ENCODE measurements at places on chromosomes 7 and 10.
A peak's percentile ranks its signal among the peaks of the same experiment; 100 is the strongest.

- no peak for DNase-seq
These were observed 91.2 kb upstream of the WNT16 start for GRCh38 chr7:121237601-121238000.

DNA sequence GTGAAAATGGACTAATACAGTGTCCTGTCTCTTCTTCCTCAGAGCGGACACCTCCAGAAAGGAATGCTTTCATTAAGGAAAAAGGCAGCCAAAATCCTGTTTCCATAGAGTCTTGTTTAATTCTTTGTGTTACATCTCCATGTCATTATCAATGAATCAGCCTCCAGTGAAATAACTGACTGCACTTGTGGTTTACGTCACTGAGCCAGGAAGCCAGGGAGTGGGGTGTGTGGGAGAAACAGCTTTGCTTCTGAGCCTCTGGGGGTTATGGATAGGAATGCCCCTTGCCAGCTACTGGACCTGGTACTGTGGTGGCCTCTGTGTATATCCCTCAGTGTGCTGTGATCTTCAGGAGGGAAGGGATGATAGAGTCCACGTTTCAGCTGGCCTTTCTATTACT, 416.8 kb downstream of the GALNT17 start:
- DNase-seq: no peak

DNA sequence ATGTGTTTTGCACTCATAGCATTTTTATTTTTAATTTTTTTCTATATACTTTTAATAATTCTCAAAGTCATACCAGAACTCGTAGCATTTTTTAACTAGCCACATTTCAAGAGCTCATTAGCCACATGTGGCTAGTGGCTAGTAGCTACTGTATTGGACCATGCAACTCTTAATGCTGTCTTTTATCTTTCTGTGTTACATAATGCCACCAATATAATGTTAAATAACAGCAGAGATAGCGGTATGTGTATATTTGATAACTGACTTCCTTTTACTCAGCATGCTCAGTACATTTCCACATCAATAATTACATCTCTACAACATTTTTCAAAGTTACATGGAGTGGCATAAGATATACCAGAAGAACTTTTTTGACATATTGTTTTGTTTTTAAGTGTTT, 91.4 kb downstream of the CDK13 start:
- no peak for DNase-seq

GRCh38 chr7:103347507-103348267, at the start of gene PSMC2:
Gene PSMC2, plus strand, starts transcription at chr7:103347643. Its CDS starts 69 bp downstream, at chr7:103347712.
- peak; percentile 84 for DNase-seq

- no peak for DNase-seq
These were observed 138.7 kb downstream of the CUX1 start for GRCh38 chr7:101956130-101956529.

GRCh38 chr10:24871011-24871935, 81.1 kb downstream of the PRTFDC1 start:
- DNase-seq: no peak

DNA sequence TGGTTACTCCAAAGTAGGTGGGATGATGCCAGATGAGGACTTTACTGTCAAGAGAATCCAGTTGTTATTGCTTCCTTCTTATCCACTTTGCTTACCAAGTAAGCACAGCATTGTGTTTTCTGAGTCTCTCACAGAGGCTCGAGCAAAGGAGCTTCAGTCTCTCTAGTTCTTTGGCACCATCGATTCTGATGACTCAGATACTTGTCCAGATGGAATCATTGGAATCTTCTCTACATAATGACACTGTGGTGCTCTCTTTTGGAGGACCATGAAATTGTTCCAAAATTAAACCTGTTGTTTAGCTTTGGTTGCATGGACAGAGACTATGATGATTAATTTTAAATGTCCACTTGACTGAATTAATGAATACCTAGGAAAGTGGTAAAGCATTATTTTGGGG, 132.6 kb downstream of the NXPH1 start:
- no peak for DNase-seq

- no peak for DNase-seq
These were observed 23.5 kb downstream of the CPEB3 start for GRCh38 chr10:92267343-92267742.

- DNase-seq: no peak
These were observed 105.5 kb upstream of the CHST15 start for GRCh38 chr10:124198871-124199270.

GRCh38 chr10:26516540-26517101, 78.5 kb downstream of the APBB1IP start:
- DNase-seq: no peak

- no peak for DNase-seq
These were observed 264.3 kb downstream of the TCF7L2 start for GRCh38 chr10:113214331-113214730.

GRCh38 chr7:96778263-96778662, 68.6 kb upstream of the SEM1 start:
- no peak for DNase-seq

DNA sequence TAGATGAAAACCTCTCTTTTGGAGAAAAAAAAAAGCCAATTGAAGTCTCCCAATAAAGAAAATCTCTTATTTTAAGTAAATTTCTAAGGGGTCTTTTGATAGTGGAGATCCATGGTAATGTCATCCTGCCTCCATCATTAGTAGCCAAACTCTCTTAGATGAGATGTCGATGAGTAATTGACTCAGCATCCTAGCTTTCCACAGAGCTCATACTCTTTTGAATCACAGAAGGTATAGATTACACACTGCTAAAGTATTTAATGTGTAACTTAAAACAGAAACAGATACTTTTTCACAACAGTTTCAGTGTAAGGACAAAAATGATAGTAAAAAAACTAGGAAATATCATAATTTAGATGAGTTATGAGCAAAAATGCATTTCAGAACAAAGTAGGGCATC, 19.4 kb downstream of the MAGI2 start:
- DNase-seq: no peak

- peak; percentile 56 for DNase-seq
These were observed 117.3 kb downstream of the PRKAG2 start for GRCh38 chr7:151759591-151760042.

DNA sequence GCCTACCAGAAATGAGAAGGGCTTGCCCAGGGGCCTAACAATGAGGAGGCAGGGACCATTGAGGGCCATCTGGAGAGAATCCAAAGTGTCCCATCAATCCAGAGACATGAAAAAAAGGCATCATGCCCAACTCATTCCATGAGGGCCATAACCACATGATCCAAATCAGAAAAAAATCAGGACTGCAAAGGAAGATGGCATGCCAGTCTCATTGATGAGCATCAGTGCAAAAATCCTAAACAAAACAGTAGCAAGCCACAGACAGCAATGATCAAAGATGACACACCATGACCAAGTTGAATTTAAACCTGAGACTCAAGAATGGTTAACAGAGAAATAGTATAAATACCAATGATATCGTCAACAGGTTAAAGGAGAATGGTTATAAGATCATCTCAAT, 7.0 kb upstream of the CYP3A4 start:
- DNase-seq: no peak

GRCh38 chr10:31832261-31832660, 96.4 kb downstream of the ARHGAP12 start:
- DNase-seq: no peak

GRCh38 chr7:137371616-137372015, 28.1 kb upstream of the PTN start:
- DNase-seq: no peak

- DNase-seq: no peak
These were observed 465.5 kb downstream of the PHTF2 start for GRCh38 chr7:78264105-78264504.

DNA sequence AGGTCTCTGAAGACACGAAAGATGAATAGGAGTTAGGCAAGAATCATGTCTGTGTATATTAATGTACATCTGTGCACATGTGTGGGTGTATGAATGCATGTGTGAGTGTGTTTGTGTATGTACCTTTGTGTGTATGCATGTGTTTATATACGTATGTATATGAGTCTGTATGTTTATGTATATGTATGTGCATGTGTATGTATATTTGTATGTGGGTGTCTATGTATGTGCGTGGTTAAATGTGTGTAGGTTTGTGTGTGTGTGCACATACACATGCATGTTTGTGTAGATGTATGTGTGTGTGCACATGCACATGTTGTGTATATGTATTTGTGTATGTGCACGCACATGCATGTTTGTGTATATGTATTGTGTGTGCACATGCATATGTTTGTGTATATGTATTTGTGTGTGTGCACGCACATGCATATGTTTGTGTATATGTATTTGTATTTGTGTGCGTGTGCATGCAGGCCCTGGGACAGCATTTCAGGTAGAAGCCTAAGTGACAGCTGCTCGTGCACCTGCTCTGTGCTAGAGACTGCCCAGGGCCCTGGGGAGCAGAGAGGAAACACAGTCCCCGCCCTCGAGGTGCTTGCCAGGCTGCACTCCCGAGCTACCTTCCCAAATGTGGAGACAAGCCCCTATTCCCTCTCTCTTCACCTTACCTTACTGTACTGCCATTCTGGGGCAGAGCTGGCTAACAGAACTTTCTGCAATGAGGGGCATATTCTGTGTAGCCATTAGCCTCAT, 12.1 kb downstream of the PNLIPRP1 start:
- no peak for DNase-seq

DNA sequence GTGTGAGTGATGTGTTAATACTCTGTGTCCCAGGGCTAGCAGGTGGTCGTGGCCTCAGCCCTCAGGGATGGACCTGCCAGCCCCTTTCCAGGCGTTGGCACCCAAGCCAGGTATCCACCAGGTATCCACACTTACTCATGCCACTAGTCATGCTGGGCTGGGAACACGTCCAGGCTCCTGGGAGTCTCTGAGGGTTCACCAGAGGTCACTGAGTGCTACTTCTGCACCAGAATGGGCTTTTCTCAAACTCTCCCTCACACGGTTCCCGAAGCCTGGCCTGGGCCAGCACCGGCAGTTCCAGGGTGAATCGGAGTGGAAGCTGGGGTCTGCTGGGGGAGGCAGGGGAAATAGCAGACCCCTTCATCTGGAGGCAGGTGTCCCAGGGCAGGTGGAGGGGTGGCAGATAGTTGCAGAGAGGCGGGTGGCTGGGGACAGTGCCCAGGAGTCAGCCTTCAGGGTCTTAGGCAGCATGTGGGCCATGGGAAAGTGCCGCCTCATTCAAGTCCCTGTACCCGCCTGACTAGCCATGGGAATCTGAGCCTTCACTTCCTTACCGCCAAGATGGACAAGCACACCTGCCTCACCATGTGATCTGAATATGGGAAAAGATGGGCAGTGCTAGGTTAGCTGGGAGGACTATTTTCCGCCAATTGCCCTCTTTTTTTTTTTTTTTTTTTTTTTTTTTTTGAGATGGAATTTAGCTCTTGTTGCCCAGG, 95.5 kb upstream of the GTF2I start:
- no peak for DNase-seq

DNA sequence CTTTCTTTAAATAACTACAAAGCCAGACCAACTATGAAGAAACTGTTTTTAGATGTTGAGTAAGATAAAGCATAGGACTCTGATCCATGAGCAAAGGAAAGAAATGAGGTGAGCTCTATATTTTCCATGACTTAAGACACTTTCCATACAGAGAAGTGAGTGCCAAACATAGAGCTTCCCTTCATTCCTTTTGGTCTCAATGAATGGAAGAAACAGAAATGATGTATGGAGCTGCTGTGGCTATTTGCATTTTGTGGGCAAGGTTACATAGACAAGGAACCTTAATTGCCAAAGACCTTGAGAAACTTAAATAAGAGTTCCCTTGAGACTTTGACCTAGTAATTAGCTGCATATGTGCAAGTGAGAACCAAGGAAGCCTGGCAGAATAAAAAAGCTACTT, 1152.2 kb downstream of the XPNPEP1 start:
- DNase-seq: no peak

DNA sequence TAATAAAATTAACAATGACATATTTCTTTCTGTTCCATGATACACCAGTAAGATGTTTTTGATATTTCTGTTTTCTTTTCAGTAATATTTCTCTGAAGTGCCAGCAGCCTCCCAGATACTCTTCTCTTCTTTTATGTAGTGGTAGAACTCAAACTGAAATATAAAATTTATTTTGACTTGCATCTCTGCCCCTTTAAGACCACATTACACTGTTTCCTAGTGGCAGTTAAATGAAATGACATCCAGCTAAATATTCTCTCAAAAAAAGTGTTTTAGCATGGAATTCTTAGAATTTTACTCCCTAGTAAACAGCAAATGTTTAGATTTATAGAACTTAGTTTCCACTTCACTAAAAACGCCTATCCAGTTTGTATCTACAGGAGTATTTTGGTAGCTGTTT, 237.2 kb upstream of the MTPN start:
- no peak for DNase-seq

DNA sequence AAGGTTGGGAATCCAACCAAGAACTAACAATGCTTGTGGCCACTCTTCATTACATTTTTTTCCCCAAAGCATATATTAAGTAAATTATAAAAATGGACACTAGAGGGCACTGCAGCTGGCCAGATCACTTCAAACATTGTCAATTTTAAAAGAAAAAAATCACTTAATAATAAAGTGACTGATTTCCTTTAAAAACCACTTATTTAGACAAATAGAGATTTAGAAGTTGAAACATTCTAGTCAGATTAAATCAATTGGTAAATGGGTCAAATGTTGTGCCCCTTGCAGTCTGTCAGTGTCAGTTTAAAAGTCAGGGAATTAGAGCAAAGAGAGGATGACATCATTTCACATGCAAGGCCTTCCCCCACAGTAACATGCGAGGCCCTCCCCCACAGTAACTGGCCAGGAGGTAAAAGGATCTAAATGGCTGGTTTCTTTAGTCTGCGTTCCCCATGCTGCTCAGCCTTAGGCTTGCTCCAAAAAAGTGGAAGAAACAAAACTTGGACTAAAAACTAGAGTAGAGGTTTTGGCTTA, 177.9 kb downstream of the SKAP2 start:
- DNase-seq: peak; percentile 28

GRCh38 chr10:24947304-24948097, 4.9 kb downstream of the PRTFDC1 start:
- no peak for DNase-seq

DNA sequence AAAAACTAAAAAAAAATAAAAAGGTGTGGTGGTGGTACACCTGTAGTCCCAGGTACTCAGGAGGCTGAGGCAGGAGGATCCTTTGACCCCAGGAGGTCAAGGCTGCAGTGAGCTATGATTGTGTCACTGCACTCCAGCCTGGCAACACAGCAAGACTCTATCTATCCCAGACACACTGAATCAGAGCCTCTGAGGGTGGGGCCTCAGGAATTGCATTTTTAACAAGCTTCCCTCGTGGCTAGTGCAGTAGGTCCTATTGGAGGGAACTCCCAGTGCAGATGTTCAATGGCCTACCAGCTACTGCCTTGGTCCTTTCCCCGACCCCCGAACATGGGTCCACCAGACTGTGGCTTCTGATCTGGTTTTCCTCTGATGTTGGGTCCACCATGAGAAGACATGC, 14.9 kb downstream of the STRA8 start:
- DNase-seq: no peak

DNA sequence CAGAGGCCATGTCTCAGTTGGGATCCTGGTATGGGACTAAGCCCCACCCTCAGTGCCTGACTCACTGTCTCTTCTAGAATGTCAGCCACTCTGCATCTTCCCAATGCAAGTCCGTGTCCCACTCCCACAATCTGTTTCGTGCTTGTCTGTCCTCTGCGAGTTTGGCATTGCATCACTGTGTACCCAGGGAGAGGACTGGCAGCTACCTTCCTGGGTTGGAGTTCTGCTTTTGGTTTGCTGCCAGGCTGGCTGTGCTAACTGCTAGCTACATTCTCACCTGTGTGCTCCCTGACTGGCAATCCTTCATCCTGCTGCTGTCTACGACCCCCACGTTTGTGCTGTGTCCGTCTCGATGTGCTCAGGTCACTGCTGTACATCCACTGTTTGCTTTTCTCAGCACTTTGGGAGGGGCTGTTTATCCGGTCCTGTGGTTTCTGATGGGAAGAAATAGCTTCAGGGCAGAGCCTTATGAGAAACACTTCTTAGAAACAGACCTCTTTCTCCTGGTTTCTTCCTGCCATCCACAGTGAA, 56.0 kb upstream of the GLI3 start:
- DNase-seq: no peak

GRCh38 chr7:52758356-52758755, 277.1 kb upstream of the POM121L12 start:
- no peak for DNase-seq
